Activated CD8-positive, alpha-beta memory T cell treated with anti-CD3 and anti-CD28 coated beads, Interleukin-2, amount 50 U/mL, for 48 hours (primary cell): ENCODE measurements at places on chromosomes 4 and X.
A peak's percentile ranks its signal among the peaks of the same experiment; 100 is the strongest.

GRCh38 chrX:31508338-31508737 is 436.5 kb upstream of the FTHL17 start:
- no peak for DNase-seq

- no peak for DNase-seq
Observed at GRCh38 chrX:103343105-103343504, 13.1 kb downstream of the TCEAL7 start.

DNA sequence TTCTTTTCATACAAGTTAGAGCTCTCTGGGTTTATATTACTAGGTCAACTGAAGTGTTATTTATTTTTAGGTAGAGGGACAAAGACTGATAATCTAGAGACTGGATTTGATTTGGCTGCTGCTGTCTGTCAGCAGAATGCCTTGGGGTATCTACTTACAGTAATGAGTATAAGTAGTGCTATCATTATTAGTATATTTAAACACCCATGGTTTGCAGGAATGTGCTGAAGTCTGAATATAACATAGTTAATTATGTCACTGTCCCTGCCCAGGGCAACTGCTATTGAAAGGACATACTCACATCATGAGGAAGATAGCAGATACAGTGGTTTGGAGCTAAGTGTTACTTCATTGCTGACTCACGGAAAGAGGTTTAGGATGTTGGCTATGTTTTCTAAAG is 76.2 kb downstream of the PRRG1 start:
- no peak for DNase-seq

DNA sequence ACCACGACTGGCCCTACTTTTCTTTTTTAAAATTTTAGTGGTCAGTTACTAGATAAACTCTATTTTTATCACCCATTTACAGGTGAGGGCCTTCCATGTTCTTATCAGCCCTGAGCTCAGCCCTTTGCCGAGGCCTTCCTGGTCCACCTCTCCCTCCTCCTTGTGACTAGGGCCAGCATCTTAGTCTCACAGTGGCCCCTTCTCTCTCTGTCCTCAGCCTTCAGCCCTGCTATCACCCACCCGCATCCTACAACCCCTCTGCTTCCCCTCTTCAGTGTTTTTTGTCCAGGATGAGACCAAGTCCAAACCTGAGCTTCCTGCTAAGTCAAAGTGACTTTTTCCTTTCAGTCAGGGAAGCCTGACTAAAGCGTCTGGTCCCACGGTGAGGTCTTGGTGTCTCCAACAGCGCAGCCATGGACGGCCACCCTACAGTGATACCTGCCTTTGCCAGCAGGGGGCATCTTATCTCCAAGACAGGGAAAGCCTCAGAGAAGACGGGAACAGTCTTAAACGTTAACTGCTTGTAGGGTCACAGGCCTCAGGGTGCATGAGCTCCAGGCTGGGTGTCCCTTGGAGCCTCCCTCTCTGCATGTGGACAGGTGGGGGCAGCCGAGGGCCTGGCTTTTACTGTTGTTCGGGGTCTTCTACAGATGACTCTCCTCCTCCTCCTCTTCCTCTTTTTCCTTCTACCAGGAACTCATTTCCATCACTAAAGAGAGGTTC is 11.7 kb upstream of the GAGE10 start:
- peak; percentile 85 for DNase-seq

- DNase-seq, result no peak
Observed at GRCh38 chr4:124018383-124019317, 622.1 kb downstream of the SPRY1 start.

- no peak for DNase-seq
Observed at GRCh38 chr4:86357608-86358007, 2.2 kb downstream of the MAPK10 start.

GRCh38 chrX:114626323-114626722 is 42.4 kb downstream of the HTR2C start:
- DNase-seq, result no peak

DNA sequence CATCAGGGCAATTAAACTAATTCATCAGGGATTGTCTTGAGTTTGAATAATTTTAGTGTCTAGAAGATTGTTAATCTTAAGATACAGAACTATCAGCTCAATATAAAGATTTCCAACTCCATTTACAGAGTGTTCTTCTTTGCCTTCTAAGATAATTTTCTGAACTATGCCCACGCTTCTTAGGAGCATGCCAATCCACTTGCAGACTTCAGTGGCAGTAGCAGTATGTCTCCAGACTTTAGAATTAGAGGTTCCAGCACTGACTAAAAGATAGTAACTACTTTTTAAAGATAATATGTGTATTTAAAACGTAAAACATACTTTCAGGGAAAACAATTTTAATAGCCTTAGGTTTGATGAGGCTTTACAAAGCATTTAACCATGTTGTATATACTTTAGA is 34.2 kb upstream of the GALNT7 start:
- DNase-seq, result no peak

DNA sequence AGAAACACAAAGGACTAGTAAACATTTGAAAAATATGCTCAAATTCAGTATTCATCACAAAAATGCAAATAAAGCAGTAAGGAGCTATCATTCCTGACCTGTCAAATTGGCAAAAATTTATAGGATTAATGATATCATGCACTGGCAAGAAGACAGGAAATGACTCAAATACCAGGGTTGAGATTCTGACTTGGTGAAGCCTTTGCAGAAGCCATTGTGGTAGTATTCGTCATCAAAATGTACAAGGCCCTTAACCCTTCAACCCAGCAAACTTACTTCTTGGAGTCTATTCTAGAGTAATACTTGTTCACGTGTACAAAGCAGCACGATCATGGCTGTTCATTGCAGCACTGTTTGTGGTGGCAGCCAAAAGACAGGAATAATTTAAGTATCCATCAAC is 132.4 kb downstream of the ENOX2 start:
- DNase-seq, result no peak

DNA sequence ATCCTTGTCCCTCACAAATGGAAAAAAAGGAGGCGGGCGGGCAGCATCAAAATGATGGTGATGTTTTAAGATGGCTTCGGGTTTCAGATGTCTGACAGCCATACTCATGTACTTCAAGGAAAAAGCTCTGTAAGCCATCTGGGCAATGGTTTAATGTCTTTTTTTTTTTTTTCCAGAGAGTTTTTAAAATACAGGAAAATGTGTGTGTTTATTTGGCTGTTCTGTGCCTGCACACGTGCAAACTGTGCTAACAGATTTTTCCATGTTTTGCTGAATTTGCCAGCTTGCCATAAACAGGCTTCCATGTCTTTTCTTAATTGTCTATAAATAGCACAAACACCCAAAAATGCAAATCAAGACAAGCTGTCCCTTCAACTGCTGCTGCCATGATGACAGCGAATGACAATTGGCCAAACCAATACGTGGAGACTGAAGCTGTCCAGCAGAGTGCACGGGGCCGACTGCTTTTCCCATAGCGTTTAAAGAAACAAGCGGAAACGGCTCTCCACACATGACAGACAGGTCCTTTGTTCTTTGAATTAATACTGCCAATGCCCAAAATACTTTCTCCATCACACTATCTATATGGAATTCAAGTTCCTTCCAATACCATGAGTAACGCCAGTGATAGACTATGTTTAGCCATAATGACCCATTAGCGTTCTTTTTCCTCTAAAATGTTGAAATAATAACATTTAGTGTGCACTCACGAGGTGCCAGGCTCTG is 35.7 kb downstream of the AFAP1 start:
- no peak for DNase-seq

DNA sequence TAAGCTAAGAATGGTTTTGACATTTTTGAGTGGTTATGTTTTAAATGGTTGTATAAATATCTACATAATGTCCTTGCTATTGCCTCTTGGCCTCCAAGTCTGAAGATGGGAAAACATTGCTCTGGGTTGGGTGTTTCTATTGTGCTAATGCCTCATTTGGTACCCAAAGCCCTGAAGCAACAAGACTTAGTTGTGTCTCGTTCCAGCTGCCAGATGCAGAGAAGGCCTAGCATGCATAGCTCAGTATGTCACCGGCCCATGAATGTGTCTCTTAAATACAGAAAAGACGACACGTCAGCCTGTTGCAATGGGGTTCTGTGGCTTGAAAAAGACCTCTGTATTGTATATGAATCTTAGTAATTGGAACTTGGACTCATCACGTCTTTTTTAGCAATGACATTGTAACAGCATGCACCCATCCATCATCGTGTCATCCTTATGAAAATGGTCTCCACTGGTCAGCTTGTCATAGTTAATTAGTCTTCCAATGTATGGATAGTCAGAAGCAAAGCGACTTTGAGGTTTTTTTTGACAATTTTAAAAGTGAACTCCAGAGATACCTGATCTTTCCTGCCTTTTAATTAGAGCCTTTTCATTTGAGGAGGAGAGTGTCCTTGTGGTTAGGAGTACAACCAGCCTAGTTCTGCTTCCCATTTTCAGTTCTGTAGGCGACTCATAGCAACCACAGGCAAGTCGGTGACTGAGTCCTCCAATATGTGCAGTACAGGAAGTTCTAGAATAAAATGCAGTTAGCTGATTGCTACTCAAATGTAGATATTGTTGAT is 126.4 kb upstream of the GATB start:
- DNase-seq, result peak; percentile 17

DNA sequence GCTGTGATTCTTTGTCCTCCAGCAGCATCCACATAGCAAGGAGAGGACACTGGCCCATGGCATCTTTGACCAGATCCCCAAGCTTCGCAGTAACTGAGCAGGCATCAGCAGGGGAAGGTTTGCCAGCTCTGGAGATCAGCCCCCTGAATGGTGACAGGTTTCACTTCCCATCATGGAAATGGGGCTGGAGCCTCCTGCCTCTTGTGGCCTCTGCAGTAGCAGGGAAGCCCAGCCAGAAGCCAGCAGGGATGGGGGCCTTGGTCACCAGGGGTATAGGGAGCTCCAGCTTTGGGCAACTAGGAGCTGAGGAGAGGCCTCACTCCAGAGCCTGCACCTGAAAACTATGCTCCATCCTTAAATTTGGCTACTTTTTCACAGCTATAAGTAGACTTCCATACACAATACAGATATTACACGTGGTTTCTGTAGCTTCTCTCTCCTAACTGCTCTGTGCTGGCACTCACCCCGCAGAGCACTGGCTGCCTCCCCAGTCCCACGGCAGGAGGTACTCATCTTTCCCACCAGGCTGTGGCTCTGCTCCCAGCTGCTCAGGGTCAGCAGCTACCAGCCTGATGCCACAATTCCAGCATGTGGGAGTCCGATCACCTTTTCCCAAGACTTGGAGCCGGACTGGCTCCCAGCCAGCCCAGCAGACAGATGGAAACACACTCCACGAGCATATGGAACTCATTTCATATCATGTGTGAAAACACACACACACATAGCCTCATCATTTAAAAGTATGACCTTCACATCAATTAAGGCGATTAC is 2.8 kb downstream of the TMEM271 start:
- DNase-seq, result no peak

DNA sequence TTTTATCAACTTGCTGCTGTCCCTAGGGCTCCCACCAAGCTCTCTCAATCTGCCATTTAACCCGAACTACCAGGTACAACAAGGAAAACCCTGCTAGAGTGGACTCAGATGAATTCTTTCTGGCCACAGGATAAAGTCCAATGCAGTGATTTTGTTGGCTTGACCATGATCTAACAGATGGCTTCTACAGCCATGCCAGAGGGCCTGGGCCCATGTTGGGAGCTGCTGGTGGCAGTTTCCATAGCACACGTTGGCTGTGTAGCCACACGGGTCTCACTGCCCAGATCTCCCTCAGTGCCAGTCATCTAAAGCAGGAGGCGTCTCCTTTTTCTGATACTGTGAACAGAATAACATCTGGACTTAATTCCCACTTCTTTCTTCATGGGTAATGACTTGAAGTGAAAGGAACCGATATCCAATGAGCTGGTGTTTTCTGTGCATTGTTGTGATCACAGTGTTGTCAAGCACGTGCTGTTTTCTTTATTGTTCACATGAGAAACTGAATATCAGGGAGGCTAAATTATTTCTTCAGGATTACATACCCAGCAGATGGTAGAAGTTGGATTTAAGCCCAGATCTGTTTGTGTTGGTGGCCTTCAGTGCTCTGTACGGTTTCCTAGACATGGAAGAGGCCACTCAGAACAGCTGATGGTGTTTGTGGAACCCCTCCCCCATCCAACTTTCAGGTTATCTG is 85.2 kb upstream of the CLCN4 start:
- DNase-seq, result no peak

GRCh38 chrX:40085102-40085551 is 12.6 kb downstream of the BCOR start:
- DNase-seq, result no peak

GRCh38 chrX:39427906-39428305 is 626.6 kb downstream of the MID1IP1 start:
- DNase-seq, result no peak

GRCh38 chrX:41198410-41198809 is 113.2 kb downstream of the USP9X start:
- no peak for DNase-seq

- no peak for DNase-seq
Observed at GRCh38 chrX:64229154-64229553, 1.3 kb downstream of the ASB12 start.

DNA sequence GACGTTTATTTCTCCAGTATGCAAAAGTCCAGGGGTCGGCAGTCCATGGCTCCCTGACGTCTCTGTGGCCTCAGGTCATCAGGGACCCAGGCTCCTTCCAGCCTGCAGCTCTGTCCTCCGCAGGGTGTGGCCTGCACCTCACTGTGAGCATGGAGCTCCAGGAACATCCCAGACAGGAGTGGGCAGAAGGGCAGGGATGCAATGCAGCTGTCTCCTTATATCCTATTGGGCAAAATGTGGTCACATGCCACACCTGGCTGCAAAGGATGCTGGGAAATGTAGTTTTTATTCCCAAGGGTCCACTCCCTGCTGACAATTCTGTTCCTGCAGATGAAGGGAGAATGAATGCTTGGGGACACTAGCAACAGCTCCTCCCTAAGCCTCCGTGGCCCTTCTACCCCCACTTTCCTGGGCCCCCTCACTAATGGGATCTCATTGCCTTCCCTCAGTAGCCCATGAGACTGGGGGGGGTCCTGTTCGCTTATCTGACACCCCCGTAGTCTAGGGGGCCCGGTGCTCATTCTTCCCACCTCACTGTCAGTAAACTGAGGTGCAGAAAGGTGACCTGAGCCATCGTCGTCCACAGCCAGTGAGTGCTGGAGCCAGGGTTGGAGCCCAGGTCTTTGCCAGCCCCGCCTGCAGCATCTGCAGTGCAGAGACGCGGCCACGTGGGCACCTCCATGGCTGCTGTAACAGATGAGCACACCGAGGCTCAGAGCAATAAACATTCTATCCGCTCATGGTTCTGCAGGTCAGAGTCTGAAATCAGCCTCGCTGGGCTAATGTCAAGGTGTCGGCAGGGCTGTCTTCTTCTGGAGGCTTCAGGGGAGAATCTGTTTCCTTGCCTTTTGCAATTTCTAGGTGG is 5.9 kb upstream of the GRPEL1 start:
- DNase-seq, result no peak

GRCh38 chr4:24701683-24702082 is 93.7 kb upstream of the SOD3 start:
- DNase-seq, result no peak

GRCh38 chr4:152099555-152099954 is 338.7 kb upstream of the GATB start:
- no peak for DNase-seq

GRCh38 chr4:31458813-31459212 is 738.6 kb downstream of the PCDH7 start:
- no peak for DNase-seq

DNA sequence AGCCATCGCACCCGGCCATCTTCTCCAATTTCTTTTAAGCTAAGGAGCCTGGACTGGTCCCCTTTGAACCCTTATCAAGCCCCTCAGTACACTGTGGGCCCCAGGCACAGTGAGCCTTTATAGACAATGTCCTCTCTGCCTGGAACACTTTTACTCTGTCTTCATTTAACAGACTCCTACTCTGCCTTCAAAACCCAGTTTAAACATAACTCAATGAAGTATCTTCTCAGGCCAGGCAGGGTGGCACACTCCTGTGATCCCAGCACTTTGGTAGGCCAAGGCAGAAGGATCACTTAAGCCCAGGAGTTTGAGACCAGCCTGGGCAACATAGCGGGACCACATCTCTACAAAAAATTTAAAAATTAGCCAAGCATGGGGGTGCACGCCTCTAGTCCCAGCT is 27.5 kb upstream of the SMS start:
- no peak for DNase-seq
